ENCODE measurements at places on chromosomes 1 and 21. TPM values are rescaled to one million over a fixed set of nuclear protein-coding genes. Genes with fewer than 3 reads are reported as not detected.

Gene FABP3
- total RNA-seq, result not detected

Gene AVPR1B
- not detected for total RNA-seq

Gene SLC22A15
- total RNA-seq, result 51.2 TPM

Gene C1QB
- total RNA-seq, result not detected

Gene S100A12
- 0.66 TPM for total RNA-seq

Gene SELENOF
- total RNA-seq, result 177 TPM

Gene NBPF20
- 10.7 TPM for total RNA-seq

Gene RNU1-1
- 1,398 TPM for total RNA-seq

Gene PGLYRP3
- not detected for total RNA-seq

Gene CFHR2
- not detected for total RNA-seq

Gene CLCA4
- total RNA-seq, result 2.8 TPM

Gene C1orf141
- not detected for total RNA-seq

Gene TNFRSF25
- total RNA-seq, result 6.7 TPM

Gene OR2L2
- 0.19 TPM for total RNA-seq

Data from mammary epithelial cell (primary cell).